Central memory CD4-positive, alpha-beta T cell (primary cell): ENCODE measurements at places on chromosomes 4 and X.

DNA sequence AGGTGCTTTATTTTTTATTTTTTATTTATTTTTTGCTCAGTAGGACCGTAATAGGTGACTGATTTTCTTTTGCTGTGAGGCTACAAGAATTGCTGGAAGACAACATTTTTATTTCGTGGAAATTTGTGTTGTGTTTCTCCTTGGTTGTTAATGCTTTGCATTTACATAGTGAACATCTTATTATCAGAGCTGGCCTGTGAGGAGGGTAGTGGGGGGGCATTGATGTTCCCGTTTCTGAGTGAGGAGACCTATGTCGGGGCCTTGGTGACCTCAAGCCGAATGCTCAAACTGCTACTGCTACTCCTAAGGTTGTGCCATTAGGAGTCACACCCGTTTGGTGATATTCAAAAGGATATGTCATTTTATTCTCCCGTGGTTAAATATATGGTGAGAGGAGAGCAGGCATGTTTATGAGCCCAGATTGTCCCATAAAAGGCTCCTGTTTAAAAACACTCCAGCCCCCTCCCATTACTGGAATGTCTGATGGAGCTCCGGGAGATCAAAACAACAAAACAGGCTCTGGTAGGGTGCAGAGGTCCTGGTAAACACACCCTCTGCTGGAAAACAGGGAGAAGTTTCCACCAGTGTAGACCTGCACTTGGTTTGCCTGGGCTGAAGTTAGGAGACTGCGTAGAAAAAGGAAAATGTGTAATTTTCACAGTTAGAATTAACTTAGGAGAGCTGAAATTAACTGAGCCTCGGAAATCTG lies 5.6 kb downstream of the PDGFRA start:
- DNase-seq: no peak

DNA sequence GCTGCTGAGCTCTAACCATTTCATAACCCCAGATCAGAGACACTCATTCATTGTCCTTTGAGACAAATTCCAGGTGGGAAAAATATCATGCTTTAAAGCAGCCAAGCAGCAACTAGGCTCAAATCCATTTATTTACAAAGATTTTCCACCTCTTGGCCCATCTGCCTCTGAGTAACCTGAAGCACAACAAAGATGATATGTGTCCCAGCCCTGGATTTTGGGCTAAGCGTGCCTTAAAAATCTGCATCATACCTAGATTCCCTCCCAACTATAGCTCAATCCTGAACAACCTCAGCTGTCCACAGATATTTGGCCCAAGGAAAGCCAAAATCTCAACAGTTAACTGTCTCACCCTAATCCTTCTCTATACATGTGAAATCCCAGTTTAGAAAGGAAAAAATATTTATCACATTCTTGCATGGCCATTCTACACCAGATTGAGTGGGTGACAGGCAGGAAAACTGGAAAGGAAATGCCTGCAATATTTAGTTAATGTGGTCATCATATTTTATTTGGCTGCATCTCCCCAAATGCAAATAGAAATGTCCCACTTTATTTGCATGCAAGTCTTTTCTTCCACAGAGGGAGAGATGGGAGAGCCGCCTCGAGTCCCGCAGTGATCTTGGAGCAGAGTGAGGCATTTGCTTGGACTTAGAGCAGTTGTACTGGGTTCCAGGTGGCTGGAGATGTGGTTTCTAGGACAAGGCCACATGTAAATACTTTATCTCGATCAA lies 146.4 kb upstream of the EOLA2 start:
- no peak for DNase-seq

DNA sequence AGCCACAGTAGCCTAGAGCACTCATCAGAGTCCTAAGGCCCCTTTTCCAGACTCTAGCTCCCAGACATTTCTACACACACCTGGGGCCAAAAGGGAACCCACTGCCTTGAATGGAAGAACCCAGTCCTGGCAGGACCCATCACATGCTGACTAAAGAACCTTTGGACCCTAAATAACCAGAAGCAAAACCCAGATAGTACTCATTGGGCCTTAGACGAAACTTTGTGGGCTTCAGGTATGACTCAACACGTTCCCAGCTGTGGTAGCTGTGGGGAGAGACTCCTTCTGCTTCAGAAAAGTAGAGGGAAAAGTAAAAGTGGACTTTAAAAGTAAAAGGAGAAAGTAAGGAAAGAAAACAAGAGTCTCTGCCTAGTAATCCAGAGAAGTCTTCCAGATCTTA lies 311.5 kb downstream of the OPHN1 start:
- no peak for DNase-seq

DNA sequence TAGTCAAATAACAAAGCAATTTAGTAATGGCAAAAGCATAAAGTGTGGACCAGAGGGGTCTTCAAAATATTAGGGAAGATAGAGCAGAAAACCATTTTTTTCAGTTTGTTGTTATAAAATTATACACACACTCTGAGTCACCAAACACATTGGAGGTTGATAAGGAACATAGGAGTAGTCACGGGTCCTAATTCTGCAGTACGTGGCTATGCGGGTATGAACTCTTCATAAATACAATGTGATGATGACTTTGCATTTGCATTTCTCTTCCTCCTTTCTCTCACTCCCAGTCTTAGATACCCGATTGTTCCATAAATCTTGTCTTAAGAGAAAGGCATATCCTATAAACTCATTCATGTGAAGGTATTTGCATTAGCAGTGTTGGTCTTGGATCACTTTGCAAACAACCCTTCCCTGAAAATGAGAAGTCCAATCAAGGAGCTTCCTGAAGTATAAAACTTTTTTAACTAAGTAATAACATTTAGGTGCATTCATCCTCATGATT lies 223.6 kb downstream of the PALLD start:
- no peak for DNase-seq

DNA sequence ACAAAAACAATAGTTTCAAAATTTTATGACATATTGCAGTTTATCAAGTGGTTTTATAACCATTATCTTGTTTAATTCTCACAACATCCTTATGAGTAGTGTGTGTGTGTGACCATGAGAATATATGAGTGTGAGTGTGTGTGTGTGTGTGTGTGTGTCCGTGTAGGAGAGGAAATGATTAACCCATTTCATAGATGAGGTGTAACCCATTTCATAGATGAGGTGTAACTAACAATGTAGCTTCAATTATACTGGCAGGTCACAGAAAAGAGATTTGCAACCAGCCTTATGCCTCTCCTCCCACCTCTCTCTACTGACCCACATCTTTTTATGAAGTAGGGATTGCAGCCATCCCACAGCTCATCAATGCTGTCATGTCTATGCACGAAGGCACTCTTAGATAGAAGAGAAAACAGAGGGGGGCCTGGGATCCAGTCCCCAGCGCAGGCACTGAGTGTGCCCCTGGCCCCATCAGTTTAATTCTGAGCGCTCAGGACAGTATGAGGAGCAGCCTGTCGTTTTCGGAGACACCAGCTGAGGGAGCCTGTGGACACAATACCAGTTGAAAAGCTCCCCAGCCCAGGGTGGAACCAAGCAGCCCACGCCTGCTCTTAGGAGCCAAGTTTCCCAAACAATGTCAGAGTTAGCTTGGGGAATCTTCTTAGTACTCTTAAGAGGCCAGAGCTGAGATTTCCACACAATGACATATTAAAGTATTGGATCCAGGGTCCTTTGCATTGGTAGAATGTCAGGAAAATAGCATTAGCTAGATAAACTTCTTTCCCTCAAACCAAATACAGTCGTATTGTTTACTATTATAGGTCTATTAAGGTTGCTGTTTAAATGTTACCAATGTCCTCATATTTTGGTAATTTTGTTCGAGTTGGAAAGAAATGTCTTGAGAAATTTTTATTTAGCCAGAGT lies 88.6 kb downstream of the PALLD start:
- no peak for DNase-seq

DNA sequence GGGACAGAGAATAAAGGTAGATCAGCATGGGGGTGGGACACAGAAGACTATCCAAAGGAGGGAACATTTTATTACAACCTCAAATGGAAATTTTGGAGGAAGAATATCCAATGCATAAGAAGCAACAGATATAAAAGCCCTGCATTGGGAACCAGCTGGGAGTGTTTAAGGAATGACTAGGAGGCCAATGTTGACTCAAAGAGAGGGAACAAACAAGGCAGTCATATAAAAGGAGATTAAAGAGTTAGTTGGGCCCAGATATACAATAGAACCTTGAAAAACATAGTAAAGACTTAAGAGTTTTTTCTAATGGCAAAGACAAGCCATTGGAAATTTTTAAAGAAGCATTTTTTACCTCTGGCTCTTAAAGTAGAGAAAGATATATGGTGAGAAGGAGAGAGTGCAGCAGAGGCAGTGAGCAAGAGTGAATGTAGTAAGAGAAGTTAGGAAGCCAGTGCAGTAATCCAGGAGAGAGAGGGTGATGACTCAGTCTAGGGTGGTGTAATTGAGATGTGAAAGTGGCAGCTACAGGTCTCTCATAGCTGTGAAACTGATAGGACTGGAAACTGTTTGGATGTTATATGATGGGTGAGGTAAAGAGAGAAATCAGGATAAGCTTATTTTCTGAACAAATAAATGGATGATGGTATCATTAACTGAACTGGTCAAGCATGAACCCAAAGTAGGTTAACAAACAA lies 182.2 kb upstream of the ATOH1 start:
- no peak for DNase-seq
